SK-N-SH (cell line): ENCODE measurements at places on chromosomes 1 and 21. TPM values are rescaled to one million over a fixed set of nuclear protein-coding genes. Genes with fewer than 3 reads are reported as not detected.

- H3K4me3 ChIP-seq = peak overlapping the region; percentile 94
- H3K27ac ChIP-seq = peak overlapping the region; percentile 89; the same call in 1 of the 2 replicates
- no peaks in the 10 kb centered on the region for H3K36me3 ChIP-seq
- 0 out of 2 replicates have a peak, but pooled peaks cover 5% of the 10 kb centered on the region for H3K4me1 ChIP-seq
- DNase-seq = peak; percentile 32
- H3K27me3 ChIP-seq = no peaks in the 10 kb centered on the region
Measured at GRCh38 chr1:100036718-100037655, 67.2 kb downstream of the SLC35A3 start.

DNA sequence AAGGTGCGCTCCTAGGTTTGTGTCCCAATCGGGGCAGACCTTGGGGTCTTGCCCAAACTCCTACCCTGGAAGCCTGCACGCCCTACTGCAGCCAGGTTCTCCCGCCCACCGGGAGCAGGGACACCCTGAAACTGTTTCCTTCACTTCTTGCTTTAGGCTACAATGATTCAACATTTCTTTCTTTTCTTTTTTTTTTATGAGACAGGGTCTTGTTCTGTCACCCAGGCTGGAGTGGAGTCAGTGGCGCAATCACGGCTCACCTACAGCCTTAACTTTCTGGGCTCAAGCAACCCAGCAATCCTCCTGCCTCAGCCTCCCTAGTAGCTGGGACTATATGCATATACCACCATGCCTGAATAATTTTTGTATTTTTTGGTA is 75.8 kb downstream of the ITPKB start:
- peaks cover 18% of the 10 kb centered on the region for H3K4me1 ChIP-seq
- H3K36me3 ChIP-seq = no peaks in the 10 kb centered on the region
- H3K27me3 ChIP-seq = no peaks in the 10 kb centered on the region
- no peak for DNase-seq
- no peak overlapping the region for H3K4me3 ChIP-seq
- H3K27ac ChIP-seq = peak overlapping the region; percentile 39; the same call in 1 of the 2 replicates

Gene PPP1R8
- 41.8 and 55.4 TPM in 2 replicates for polyA plus RNA-seq

GRCh38 chr1:156371553-156372264 is 2.7 kb downstream of the RHBG start:
- no peak overlapping the region for H3K27ac ChIP-seq
- no peaks in the 10 kb centered on the region for H3K36me3 ChIP-seq
- H3K27me3 ChIP-seq = no peaks in the 10 kb centered on the region
- no peak overlapping the region for H3K4me3 ChIP-seq

DNA sequence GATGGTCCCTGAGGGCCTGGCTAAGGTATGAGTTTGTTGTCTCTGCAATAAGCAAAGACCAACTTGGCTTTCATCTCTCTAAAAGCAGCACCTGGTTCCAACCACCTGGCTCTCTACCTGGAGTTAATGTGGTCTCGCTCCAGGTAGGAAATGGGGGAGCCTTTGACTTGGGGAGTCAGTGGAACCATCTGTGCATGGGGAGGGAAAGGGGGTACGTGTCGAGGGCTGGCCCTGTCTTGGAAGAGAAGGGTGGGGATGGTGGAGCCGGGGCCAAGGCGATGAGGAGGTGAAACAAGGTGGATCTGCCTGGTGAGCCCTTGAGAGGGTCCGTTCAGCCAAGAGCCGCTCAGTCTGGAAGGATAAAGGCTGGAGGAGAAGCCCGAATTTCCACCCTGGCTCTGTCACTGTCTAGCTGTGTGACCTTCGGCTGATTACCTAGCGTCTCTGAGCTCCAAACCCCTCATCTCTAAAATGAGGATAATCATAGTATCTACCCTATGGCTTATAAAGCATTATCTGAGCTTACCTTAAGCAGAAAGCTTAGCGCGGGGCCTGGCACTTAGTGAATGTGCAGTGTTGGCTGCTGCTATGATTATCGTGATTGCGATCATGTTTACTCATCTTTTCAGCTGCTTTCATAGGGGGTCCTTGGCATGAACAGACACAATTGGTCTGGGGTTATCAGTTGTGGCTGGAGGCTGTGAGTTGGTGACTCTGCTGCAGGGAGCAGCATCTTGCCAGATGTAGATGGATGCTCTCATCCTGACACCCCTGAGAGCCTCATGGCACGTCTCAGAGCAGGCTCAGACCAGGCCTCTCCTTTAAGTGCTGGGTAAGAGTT is 78.7 kb downstream of the ACTL8 start:
- H3K36me3 ChIP-seq = no peaks in the 10 kb centered on the region
- H3K27ac ChIP-seq = peak overlapping the region; percentile 62
- H3K4me3 ChIP-seq = no peak overlapping the region
- no peaks in the 10 kb centered on the region for H3K27me3 ChIP-seq
- DNase-seq = peak; percentile 85
- no peaks in the 10 kb centered on the region for H3K4me1 ChIP-seq

- peaks cover 11% of the 10 kb centered on the region; the same call in 1 of the 2 replicates for H3K4me1 ChIP-seq
- H3K27ac ChIP-seq = no peak overlapping the region
- no peak for DNase-seq
- no peak overlapping the region for H3K4me3 ChIP-seq
- H3K27me3 ChIP-seq = no peaks in the 10 kb centered on the region
Measured at GRCh38 chr1:17648457-17649145, 106.5 kb upstream of the ACTL8 start.

DNA sequence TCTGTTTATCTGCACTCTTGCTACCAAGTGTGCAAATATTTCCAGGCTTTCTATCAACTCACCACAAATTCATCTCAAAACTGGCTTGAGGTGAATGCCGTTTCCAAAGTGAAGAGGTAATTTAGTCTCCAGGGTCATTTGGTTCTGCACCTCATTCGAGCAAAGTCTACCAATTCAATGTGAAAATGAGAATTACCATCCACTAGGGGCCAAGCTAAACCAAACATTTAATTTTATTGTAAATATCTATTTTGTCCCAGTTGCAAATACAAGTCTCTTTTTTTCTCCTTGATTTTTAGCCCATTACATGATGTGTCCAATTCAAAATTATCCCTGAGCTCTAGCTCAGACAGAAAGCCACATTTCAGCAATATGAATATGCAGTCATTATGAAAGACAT is 152.3 kb upstream of the PTBP2 start:
- H3K27ac ChIP-seq = no peak overlapping the region
- no peaks in the 10 kb centered on the region for H3K36me3 ChIP-seq
- no peak for DNase-seq
- no peak overlapping the region for H3K4me3 ChIP-seq

- DNase-seq = no peak
- no peaks in the 10 kb centered on the region for H3K36me3 ChIP-seq
- no peaks in the 10 kb centered on the region for H3K27me3 ChIP-seq
- no peak overlapping the region for H3K27ac ChIP-seq
- H3K4me3 ChIP-seq = no peak overlapping the region
Measured at GRCh38 chr1:187921426-187921825, 1092.7 kb downstream of the PLA2G4A start.

DNA sequence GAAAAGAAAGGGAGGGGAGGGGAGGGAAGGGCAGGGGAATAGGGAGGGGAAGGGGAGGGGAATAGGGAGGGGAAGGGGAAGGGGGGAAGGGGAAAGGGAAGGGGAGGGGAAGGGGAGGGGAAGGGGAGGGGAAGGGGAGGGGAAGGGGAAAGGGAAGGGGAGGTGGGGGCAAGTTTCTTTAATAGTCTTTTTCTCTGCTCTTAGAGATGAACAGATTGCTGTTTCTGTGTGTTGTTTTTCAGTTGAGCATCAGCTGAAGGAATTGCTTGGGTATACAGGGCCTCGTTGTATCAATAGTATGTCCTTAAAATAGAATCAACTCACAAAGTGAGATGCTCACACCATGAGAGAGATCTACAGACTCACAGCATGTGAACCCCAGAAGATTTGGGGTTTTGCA is 44.8 kb upstream of the SOD1 start:
- H3K27me3 ChIP-seq = no peaks in the 10 kb centered on the region
- H3K4me1 ChIP-seq = no peaks in the 10 kb centered on the region
- DNase-seq = no peak
- H3K36me3 ChIP-seq = no peaks in the 10 kb centered on the region
- no peak overlapping the region for H3K27ac ChIP-seq

DNA sequence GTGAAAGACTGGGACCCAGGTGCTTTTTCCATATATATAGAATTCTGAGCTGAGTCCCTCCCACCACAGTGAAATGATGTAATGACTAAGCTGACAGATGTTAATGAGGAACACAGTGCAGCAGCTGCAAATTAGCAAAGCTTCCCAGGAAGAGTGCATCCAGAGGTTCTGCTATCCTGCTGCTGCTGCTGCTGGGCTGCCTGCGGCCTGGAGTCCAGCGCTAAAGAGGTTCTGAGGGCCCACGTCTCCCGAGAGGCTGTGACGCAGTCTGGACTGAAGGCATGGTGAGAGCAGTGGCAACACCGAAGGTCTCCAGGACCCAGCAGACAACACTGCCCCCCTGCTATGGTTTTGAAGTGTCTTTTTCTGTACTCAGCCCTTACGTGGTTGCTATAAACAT is 63.9 kb downstream of the URB2 start:
- no peaks in the 10 kb centered on the region for H3K36me3 ChIP-seq
- no peaks in the 10 kb centered on the region for H3K27me3 ChIP-seq
- H3K27ac ChIP-seq = no peak overlapping the region
- H3K4me1 ChIP-seq = peaks cover 26% of the 10 kb centered on the region

DNA sequence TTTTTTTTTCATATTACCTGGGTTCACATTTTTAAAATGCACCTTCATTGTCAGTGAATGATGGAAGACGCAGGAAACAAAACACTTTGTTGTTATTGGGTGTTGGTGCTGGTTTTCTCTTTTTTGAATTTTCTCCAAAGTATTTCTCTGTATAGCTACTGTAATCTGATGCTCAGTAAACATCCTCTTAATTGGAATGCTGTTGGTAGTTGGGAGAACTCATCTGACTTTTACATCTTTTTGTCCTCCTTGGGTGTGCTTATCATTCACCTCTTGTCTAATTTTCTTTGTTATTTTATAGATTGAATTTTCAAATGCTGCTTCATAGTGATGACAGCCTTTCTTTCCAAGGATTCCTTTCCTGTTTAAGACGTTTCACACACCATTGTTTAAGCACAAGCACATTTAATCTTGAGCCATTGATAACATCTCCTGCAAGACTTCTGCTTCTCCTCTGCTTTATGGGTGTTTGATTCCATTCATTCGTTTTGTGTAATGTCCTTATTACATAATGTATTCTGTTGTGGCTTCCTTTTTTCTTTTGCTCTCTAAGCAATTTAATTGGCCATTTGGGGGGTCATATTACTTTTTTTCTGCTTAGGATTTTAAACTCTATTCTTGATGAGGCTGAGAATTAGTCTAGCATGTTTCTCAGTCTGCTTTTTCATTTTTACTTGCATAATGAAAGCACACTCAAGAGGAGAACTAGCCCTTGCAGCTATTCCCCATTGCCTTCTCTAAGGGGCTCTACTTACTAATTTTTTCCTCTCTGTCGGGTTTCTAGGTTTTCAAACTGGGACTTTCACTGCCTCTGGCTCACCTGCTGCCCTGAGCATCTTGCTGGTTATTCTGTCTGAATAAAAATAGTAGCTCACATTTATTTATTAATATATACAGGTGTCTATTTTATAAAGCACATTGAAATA is 42.0 kb upstream of the CD34 start:
- no peak overlapping the region for H3K27ac ChIP-seq
- no peak for DNase-seq
- no peaks in the 10 kb centered on the region; the same call in 1 of the 2 replicates for H3K27me3 ChIP-seq
- H3K4me3 ChIP-seq = no peak overlapping the region

DNA sequence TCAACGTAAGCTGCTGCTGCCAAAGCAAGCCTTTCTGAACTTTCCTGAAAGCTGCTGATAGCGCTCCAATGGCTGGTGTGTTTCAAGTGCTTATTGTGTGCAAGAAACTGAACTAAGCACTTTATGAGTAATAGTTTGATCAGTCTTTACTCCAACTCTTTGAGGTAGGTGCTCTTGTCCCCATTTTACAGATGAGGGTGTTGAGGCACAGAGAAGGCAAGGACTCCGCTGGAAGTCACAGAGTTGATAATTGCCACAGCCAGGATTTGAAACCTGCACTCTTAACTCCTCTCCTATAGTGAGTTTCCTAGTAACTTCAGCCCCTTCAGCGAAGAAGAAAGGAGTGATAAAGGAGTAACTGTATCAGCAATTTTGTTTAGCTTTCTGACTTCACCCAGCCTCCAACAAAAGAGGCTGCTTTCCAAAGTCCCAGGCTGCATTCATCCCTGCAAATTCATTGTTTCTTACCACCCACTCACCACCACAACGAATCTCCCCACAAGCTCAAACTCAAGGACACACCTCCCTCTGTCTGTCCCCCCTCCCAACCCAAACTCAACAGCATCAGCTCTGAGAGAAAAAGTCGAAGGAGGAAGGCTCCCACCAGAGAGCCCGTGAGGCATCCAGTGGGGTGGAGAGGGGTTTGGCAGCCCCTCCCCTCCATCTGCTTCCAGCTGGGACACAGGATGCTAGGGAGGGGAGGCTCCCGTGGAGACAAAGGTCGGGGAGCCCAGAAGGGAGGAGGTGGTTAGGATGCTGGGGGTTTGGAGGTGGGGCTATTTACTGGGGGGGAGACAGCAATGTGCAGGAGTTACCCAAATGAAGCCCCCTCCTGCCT is 139.6 kb downstream of the NAV1 start:
- peaks cover 23% of the 10 kb centered on the region for H3K4me1 ChIP-seq
- peaks cover 33% of the 10 kb centered on the region for H3K36me3 ChIP-seq

Gene TNFRSF25
- polyA plus RNA-seq = 20.8 TPM in 2 replicates

Gene LCE1D
- polyA plus RNA-seq = not detected in 2 replicates

Gene TEKT2
- 1.0 and 1.2 TPM in 2 replicates for polyA plus RNA-seq

- H3K36me3 ChIP-seq = no peaks in the 10 kb centered on the region
- H3K4me1 ChIP-seq = no peaks in the 10 kb centered on the region
- no peak for DNase-seq
- no peak overlapping the region for H3K4me3 ChIP-seq
- no peak overlapping the region for H3K27ac ChIP-seq
- H3K27me3 ChIP-seq = no peaks in the 10 kb centered on the region
Measured at GRCh38 chr1:115214098-115214497, 124.0 kb downstream of the NGF start.

Gene PLPPR4
- polyA plus RNA-seq = 0.61 and 2.1 TPM in 2 replicates

Gene NES
- polyA plus RNA-seq = 12.6 and 15.8 TPM in 2 replicates

GRCh38 chr1:184409011-184409410 is 22.2 kb downstream of the C1orf21 start:
- no peak overlapping the region for H3K27ac ChIP-seq
- H3K36me3 ChIP-seq = no peaks in the 10 kb centered on the region
- no peak for DNase-seq
- H3K27me3 ChIP-seq = no peaks in the 10 kb centered on the region
- no peak overlapping the region for H3K4me3 ChIP-seq
